Activated gamma-delta T cell treated with Interleukin-2 at 50 U/mL for 16 hours (primary cell): ENCODE measurements at places on chromosomes 16 and 17.

DNA sequence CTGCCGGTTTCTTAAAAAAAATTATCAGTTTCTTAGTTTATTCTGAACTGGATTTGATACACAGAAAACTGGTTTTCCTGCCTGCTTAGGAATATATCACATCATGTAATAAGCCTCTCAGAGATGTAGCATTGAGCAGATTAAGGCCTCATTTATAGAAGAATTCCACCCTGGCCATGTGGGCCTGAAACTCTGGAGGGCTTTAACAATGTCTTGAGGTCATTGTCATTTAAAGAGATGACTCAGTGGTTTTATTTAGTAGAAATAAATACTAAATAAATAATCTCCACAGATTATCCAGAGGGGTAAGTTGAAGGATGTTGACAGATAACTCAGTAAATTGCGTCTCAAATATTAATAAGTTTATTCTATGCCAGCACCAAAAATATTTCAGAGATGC, 56.9 kb downstream of the PRKCA start:
- DNase-seq, result no peak

DNA sequence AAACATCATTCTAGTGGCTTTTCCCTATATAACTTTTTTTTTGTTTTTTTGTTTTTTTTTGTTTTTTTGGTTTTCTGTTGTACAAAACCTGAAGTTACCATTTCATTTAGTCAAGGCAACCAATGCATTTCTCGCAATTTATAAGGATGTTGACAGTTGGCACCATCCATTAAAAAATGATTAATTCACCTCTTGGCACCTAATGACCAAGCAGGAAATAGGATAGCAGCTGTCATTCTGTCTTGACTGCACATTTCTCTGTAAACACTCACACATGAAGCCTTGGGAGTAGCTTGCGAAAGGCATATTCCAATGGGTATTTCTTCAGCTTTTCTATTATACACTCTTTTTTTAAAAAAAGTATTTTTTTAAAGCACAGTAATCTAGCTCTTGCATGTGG, 77.5 kb downstream of the SYCE1L start:
- DNase-seq, result no peak

- no peak for DNase-seq
Measured at GRCh38 chr16:9251026-9251425, 159.6 kb downstream of the HAPSTR1 start.

DNA sequence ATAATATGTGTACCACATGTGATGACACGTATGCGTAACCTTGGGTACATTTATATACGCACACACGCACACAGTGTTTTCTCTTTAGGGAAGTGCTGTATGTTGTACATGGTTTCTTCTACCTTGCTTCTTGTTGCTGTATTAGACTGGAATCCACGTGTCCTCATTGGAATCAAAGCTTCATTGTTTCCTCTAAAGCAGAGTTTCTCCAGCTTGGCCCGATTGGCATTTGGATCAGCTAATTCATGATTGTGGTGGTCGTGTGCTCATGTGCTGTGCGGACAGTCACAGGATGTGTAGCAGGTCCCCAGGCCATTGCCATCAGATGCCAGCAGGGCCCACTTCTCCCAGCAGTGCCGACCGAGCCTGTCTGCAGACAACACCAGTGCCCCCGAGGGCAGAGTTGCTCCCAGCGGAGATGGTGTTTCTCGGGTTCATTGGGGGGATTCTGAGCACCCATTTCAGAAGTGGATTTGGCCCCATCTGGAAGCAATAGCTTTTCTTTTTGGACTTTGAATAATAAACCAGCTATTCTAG, 148.4 kb downstream of the RPTOR start:
- no peak for DNase-seq

DNA sequence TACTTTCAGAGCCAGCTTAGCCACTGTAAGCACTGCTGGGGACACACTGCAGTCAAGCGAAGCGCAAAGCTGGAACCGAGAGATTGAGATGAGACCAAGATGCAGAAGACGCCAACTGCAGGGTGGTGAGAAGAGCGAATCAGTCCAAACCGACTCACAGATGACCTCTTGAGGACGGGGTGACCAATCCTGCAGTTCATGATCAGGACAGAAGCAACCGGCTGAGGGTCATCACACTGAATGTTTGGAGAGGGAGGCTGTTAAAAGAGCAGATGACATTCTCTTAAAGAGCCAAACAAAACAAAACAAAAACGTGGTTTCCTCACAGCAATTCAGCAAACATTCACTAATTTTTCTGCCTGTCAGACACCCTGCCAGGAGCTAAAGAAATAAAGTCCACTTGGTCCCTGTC, 8.5 kb downstream of the HASPIN start:
- DNase-seq, result no peak

DNA sequence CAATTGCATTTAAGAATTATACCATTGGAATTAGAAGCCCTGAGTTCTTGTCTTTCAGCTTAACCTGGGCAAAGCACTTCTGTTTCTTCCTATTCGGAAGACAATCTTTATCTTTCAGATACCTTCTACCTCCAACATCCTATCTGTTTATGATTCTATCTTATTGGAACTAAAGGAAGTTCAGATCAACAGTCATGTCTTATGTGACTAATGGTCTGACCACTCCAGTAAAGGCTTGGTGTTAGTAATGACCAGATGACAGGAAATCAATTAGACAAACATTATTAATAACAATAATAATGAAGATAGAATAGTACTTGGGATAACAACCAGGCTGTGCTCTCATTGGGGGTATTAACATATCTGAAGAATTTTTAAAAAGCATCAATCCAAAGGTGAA, 11.3 kb downstream of the HS3ST3A1 start:
- no peak for DNase-seq

DNA sequence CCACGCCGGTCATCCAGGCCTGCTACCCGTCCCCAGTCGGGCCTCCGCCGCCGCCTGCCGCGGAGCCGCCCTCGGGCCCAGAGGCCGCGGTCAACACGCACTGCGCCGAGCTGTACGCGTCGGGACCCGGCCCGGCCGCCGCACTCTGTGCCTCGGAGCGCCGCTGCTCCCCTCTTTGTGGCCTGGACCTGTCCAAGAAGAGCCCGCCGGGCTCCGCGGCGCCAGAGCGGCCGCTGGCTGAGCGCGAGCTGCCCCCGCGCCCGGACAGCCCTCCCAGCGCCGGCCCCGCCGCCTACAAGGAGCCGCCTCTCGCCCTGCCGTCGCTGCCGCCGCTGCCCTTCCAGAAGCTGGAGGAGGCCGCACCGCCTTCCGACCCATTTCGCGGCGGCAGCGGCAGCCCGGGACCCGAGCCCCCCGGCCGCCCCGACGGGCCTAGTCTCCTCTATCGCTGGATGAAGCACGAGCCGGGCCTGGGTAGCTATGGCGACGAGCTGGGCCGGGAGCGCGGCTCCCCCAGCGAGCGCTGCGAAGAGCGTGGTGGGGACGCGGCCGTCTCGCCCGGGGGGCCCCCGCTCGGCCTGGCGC, 2.4 kb downstream of the HIC1 start:
- no peak for DNase-seq

- DNase-seq, result no peak
Measured at GRCh38 chr17:45022288-45022648, 29.2 kb downstream of the DCAKD start.

GRCh38 chr17:72124438-72124775, 3.6 kb downstream of the SOX9 start:
- DNase-seq, result no peak

DNA sequence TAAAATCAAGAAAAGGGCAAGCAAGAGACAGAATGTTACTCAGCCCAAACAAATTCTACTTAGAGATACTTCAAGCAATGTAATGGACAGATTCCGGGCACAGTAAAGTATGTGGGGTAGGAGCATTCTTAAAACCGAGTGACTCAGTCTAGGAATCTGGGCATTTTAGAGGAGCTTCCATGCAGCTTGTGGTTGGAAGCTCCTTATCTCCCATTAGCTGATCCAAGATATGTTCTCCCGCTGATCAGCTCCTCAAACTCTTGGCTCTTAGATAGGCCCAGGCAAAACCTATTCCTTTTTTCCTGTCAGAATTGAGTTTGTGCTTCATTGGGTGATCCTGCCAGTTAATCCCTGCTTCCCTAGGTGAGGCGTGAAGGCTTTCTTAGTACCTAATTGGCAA, 303.3 kb downstream of the CEP112 start:
- DNase-seq, result no peak

DNA sequence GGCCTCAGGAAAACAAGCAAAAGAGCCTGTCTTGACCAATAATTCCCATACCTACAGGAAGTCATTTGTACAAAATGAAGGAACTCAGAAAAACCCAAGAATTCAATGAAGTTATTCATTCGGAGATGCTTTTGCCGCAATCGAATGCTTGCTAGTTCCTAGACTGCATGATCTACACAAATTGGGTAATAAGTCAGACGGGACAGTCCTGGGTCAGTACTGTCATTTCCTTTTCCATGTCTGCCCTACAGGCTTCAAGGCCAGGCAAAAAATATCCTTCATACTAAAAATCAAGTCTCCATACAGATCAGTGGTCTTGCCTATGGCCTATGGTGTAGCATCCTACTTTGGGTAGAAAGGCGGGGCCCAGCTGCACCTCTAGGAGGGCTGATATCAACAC, 71.4 kb downstream of the CFDP1 start:
- no peak for DNase-seq

DNA sequence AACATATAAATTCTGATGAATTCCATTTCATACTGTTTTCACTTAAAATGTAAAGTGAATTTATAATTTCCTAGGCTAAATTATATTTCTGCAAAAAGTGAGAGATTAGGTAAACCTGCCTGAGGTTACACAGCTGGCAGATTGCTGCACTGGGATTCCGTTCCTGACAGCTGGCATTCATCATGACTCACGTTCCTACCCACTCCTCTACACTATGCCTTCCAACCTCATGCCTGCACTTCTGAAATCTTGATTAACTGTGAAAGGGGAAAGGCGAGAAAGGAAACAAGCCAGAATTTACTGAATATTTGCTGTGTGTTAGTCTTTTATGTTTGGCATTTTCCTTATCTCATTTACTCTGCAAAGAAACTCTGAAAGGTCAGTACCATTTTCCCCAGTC, 73.3 kb upstream of the MON1B start:
- DNase-seq, result no peak

- no peak for DNase-seq
Measured at GRCh38 chr17:29346462-29346861, 43.7 kb upstream of the TAOK1 start.

GRCh38 chr16:19701091-19701490, 16.9 kb downstream of the KNOP1 start:
- no peak for DNase-seq

GRCh38 chr17:71337938-71338337, 782.9 kb upstream of the SOX9 start:
- DNase-seq, result no peak
